SJCRH30 (cell line): ENCODE measurements at places on chromosomes 5 and 9.
A peak's percentile ranks its signal among the peaks of the same experiment; 100 is the strongest.

GRCh38 chr9:136242918-136243525, 2.6 kb downstream of the QSOX2 start:
- H3K27me3 ChIP-seq = peaks cover 21% of the 10 kb centered on the region
- H3K27ac ChIP-seq = no peak overlapping the region
- H3K4me3 ChIP-seq = no peak overlapping the region
- DNase-seq = no peak
- peaks cover 17% of the 10 kb centered on the region for H3K4me1 ChIP-seq
- peaks cover 5% of the 10 kb centered on the region for H3K36me3 ChIP-seq

DNA sequence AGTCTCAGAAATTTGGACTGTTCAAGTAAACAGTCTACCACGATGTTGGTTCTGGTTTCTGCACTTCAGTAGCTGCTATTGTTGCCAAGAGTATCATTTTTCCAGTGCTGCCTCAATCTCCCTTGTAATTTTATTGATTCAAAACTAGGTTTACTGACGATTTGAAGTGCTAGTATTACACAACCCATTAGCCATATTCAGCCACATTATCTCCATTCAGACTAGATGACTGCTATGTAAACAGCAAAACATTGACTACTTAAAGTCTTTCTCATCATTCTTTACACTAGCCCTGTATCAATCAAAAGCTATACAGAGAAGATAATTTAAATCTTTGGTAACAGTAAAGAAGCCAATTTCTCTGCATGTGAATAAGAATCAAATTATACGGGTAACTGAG, 102.0 kb upstream of the TSLP start:
- H3K4me3 ChIP-seq = no peak overlapping the region
- H3K4me1 ChIP-seq = no peaks in the 10 kb centered on the region; the same call in 1 of the 2 replicates
- no peak for DNase-seq
- H3K36me3 ChIP-seq = no peaks in the 10 kb centered on the region
- no peaks in the 10 kb centered on the region for H3K27me3 ChIP-seq

DNA sequence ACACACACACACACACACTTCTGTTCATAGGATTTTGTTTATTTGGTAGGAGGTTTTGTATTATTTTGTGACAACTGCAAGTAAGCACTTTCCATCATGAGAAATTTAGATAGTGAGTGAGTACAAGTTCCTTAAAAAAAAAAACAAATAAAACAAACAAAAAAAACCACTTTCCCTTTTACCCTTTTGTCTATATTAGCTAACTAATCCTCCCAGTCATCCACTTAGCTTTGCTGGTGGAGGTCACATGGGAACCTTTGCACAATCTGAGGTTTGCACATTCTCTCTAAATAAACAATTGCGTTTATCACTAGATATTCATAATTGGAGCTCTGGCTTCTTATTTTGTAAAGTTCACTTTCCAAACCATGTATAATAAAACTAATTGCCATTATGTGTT, 6.8 kb downstream of the ITGA1 start:
- no peak overlapping the region for H3K27ac ChIP-seq
- no peaks in the 10 kb centered on the region; the same call in 1 of the 2 replicates for H3K4me1 ChIP-seq

- peak; percentile 2 for DNase-seq
- H3K36me3 ChIP-seq = no peaks in the 10 kb centered on the region
- H3K4me3 ChIP-seq = no peak overlapping the region
- no peaks in the 10 kb centered on the region for H3K4me1 ChIP-seq
Measured at GRCh38 chr5:29079771-29080170, 2041.4 kb upstream of the CDH9 start.

- no peak overlapping the region for H3K4me3 ChIP-seq
- H3K36me3 ChIP-seq = no peaks in the 10 kb centered on the region; the same call in 1 of the 2 replicates
- H3K4me1 ChIP-seq = peaks cover 27% of the 10 kb centered on the region
- DNase-seq = no peak
- no peak overlapping the region for H3K27ac ChIP-seq
Measured at GRCh38 chr9:123691765-123692303, 238.1 kb downstream of the DENND1A start.

DNA sequence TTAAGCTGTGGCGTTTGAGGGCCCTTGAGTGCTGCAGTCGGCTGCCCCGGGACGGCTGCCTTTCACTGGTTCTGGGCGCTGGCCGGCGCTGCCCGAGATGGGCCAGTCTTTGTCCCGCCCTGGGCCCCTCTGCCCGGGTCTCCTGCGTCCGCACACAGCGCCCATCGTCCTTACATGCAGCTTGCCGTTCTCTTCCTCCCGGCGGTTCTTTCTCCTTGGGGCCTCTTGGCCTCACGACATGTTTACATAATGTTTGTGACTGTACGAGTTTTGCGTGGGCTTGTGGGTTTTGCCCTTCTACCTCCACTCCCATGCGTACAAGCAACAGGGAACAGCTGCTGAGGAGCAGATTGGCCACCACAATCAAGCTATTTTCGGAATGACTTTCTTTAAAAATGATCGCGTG, 618 bp downstream of the TNPO1 start:
- peaks cover 4% of the 10 kb centered on the region; the same call in 1 of the 2 replicates for H3K36me3 ChIP-seq
- peak overlapping the region; percentile 86 for H3K4me3 ChIP-seq
- peak overlapping the region; percentile 98 for H3K27ac ChIP-seq
- DNase-seq = peak; percentile 62
- H3K4me1 ChIP-seq = peaks cover 20% of the 10 kb centered on the region

- no peaks in the 10 kb centered on the region for H3K4me1 ChIP-seq
- H3K36me3 ChIP-seq = no peaks in the 10 kb centered on the region
- H3K27ac ChIP-seq = no peak overlapping the region
- H3K4me3 ChIP-seq = no peak overlapping the region
Measured at GRCh38 chr5:164435576-164435975, 930.2 kb downstream of the MAT2B start.

- DNase-seq = peak; percentile 4
- no peaks in the 10 kb centered on the region for H3K36me3 ChIP-seq
- no peaks in the 10 kb centered on the region for H3K27me3 ChIP-seq
- no peaks in the 10 kb centered on the region for H3K4me1 ChIP-seq
- H3K27ac ChIP-seq = no peak overlapping the region
Measured at GRCh38 chr5:26805076-26805475, 233.3 kb downstream of the CDH9 start.

- peak; percentile 31 for DNase-seq
- no peak overlapping the region for H3K4me3 ChIP-seq
- no peaks in the 10 kb centered on the region for H3K27me3 ChIP-seq
- no peak overlapping the region for H3K27ac ChIP-seq
Measured at GRCh38 chr9:109010746-109011145, 2.6 kb downstream of the CTNNAL1 start.

DNA sequence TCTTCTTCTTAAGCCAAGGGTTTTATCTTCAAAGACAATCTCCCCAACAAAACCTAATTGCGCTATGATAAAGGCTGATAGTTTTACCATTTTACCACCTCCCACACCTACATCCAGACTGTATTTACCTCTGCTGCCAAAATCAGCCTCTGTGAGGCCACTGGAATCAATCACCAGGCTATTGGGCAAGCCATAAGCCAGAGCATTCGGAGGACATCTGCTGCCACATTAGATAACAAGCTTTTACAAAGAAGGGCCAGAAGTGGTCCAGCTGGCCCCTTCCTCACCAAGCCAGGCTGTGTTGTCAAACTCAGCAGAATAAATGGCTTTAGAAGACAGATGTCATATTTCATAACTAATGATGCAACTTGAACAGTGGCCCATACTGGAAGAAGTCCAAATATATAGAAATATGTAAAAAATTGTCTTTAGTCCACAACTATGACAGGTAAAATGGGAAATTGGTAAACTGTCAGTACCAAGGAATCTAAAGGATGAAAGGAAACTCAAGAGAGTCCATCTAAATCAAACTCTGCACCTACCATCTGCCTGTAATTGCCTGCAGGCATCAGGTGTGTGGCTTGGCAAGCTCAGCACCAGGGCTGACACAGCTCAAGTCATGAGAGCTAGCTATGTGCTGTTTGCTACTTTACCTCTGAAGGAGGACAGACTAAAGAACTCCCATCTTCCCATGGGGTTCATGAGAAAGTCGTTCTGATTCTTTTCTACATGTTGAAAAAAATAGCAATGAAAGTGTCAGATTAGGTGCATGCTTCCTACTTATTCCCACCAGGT, 16.1 kb downstream of the SLC45A2 start:
- no peaks in the 10 kb centered on the region for H3K4me1 ChIP-seq
- H3K27me3 ChIP-seq = no peaks in the 10 kb centered on the region
- no peak overlapping the region for H3K4me3 ChIP-seq

DNA sequence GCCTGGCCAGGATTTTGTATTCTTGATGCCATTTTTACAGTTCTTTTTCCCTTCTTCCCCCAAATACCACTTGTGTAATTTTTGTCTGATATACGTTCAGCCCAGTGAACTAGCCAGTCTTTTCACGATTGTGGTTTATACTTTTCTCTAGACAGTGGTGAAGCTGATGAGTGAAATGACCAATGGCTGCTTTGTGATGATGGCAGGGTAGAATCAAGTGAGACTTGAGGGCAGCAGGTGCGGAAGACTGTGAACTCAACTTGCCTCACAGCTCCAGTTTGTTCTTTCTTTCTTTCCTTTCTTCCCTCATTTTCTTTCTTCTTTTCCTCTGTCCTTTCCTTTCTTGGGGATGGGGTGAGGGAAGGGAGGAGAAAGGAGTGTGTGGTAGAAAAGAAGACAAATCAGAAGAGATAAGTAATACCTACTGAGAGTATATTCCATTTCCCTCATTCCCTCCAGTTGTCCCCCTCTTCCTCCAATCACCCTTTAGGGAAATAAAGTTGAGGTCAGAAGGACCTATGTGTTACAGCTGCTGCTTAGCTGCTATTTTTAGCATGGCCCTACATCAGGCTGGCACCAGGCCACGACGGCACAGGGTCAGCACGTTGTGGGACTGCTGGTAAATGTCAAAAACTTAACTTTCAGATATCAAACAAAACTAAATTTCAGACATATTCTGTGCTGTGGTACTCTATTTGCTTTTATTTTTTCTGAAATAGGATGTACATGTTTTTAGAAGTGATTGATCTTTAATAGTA, 12.3 kb downstream of the ZSWIM6 start:
- H3K27me3 ChIP-seq = no peaks in the 10 kb centered on the region
- DNase-seq = peak; percentile 78
- H3K4me3 ChIP-seq = no peak overlapping the region
- H3K27ac ChIP-seq = peak overlapping the region; percentile 31

DNA sequence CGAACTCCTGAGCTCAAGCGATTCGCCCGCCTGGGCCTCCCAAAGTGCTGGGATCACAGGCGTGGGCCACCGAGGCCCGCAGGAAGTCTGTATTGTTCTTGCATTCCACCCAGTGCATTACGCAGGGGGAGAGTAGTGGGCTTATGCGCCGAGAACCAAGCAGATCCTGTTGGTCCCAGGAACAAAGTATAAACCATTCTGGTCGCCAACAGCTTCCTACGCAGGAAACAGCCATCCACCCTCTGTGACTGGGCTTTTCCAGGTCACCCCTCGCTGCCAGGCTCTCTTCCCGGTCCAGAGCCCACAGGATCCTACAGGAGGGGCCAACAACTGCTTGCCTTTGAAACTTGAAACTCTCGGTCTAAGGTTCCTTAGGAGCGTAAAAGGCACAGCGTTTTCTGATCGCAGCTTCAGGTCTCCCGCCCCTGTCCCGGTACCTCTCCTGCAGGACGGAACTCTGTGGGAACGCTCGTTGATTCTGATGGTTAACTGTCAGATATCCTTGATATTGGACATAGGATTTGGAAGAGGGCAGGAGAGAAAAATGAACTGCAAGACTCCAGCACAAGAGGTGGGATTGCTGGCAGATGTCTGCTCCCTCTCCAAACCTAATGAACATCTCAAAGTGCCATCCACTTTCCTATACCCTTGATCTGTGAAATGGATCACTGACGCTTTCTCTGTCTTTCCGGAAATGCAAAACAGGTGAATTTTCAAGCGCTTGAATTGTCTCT, 4.2 kb upstream of the ANXA2R start:
- H3K36me3 ChIP-seq = no peaks in the 10 kb centered on the region
- no peaks in the 10 kb centered on the region for H3K4me1 ChIP-seq
- no peak overlapping the region for H3K27ac ChIP-seq
- no peaks in the 10 kb centered on the region for H3K27me3 ChIP-seq
- no peak overlapping the region for H3K4me3 ChIP-seq

GRCh38 chr5:27020973-27021372, 17.4 kb downstream of the CDH9 start:
- peak; percentile 48 for DNase-seq
- no peak overlapping the region for H3K27ac ChIP-seq
- H3K4me1 ChIP-seq = peaks cover 14% of the 10 kb centered on the region
- no peak overlapping the region for H3K4me3 ChIP-seq

- H3K36me3 ChIP-seq = no peaks in the 10 kb centered on the region
- H3K27me3 ChIP-seq = no peaks in the 10 kb centered on the region
- no peak for DNase-seq
Measured at GRCh38 chr5:53825926-53826325, 265.5 kb downstream of the NDUFS4 start.
